ENCODE measurements at places on chromosomes 4 and X.

- no peak for DNase-seq
Observed at GRCh38 chrX:47097018-47097417, 18.8 kb downstream of the RGN start.

GRCh38 chr4:167492007-167492406 lies 257.7 kb upstream of the SPOCK3 start:
- no peak for DNase-seq

DNA sequence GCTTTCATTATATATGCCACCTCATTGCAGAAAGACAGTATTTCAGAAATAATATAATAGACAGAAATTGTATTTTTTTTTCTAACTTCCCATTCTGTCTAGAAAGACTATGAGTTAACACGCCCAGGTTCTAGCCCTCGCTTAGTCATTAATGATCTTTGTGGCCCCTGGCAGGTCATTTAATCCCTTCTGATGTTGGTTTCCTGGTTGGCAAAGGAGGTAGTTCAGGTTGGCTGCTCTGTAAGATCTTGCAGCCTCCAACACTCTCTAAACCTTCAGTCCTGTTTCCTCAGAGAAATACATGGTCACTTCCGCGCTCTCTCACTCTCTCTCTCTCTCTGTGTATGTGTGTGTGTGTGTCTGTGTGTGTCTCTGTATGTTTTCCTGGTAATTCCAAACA lies 156.3 kb upstream of the NOCT start:
- DNase-seq, result no peak

DNA sequence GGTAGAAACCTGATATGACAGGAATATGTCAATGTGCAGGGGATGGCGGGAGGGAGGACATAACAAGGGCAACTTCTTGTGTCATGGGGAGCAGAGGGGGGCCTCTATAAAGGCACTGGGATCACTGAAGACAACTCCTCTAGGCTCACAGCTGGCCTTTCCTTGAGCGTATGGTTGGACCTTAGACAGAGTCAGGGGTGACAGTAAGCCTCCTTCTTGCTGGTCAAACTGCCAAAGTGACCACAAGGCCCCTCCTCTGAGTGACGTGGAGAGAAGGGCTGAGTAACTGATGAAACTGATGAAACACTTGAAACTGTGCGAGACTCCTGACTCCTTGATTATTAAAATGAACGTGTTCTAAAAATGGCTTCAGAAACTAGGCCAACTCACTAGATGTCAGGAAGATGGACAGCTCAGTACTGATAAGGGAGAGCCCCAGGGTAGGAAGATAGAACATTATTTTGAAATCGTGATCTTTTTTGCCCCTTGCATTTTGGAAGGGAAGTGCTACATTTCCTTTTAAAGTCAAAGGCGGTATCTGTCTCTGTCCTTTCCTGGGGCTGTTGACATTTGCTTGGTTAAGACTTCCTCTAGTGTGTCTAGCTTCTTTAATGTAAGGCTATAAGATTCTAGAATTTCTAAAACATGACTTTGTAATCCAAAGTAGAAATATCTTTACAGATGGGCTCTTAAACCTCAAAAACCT lies 1.6 kb downstream of the RAB33A start:
- no peak for DNase-seq

DNA sequence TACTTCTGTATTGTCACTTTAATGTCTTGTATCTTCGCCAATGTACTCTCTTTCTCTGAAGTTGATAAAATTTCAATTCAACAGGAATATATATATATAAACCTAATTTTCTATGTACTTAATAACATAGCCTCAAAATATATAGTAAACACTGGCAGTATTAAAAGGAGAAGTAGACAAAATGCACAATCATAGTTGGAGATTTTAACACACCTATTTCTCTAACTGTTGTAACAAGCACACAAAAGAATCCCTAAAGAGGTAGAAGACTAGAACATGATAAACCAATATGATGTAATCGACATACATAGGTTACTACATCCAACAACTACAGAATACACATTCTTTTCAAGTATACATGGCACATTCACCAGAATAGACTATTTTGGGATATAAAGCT lies 65.5 kb downstream of the ZNF81 start:
- no peak for DNase-seq

DNA sequence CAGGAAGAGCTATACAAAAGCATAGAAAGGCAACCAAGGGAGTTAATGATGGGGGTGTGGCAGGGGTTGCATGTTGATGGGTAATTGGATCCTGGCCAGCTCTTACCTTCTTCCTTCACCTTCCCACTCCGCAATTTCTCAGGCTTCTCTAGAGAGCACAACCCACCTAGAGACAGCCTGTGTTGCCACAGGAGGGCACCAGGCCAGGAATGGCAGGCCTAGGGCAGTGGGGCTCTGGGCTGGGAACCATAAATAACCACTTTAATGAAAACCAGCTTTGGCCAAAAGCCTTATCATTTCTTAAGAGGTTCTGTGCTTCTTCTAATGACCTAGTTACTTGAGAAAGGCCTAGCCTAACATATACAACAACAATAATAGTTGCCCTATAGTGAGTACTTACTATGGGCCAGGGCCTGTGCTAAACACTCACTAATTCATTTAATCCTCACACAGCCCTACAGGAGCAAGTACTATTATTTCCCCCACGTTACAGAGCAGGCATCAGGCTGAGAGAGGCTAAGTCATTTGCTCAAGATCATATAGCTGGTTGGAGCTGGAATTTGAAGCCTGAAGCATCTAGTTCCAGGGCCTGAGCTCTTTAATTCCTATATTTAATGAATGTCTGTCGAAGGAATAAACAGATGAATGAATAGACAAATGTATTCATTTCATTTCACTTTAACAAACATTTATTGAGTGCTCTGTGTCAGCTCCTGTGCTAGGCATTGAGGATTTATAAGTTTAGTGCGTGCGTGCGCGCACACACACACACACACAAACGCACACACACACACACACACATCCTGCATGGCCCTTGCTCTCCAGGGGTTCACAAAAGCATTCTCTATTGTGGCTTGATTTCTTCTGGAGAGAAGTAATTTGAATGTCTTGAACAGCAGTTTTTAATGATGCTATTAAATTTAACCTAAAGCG lies 66.8 kb downstream of the RTL9 start:
- no peak for DNase-seq

DNA sequence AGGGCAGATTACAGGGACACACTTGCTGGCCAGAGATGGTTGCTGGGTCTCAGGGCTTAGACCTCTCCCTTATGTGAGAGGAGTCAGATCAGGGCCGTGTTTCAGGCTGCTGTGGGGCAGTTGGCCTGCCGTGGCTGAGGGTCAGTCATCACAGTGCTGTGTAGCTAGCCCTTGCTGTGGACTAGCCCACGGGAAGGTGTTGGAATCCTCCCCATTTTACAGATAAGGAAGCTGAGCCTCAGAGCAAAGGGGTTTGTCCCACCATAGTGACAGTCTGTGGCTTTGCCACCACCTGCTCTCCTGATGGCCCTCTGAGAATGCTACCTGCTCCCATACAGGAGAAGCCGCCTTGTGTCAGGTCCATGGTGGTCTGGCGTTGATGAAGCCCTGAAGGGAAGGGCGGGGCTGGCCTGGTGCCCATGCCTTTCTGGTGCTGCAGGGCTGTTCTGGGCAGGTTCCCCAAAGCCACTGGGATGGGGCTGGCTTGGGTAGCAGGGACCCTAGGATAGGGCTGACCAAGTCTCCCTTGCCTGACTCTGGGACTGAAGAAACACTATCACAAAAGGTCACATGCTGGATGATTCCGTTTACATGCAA lies 2.4 kb upstream of the FAM53A start:
- no peak for DNase-seq

DNA sequence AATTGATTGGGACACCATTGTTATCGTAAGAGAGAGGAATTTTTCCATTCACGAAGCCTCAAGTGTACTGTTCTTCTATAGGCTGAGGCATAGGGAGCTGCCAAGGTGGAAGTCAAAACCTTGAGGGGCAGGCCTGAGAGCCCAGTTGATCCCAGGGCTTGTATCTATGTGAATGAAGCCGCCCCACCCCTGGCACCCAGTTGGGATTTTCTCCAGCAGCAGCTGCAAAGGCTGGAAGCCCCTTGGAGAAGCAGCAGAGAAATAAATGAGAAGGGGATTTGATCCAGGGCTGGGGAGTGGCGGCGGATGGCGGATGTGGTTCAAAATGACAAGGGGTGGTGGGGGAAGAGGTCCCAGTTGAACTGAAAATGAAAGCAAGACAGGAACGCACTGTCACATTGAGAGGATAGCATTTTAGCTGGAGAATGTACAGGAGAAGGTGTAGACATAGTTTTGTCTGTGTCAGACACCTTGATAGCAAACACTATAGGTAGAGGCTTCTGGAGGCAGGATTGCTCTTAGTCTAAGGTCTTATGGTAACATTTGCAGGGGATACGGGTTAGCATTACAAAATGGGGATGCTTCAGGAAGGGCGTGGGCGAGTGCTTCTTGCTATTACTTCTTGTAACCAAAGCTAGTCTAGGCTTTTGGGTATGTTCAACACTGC lies 32.6 kb downstream of the DOCK11 start:
- DNase-seq, result peak; percentile 11

DNA sequence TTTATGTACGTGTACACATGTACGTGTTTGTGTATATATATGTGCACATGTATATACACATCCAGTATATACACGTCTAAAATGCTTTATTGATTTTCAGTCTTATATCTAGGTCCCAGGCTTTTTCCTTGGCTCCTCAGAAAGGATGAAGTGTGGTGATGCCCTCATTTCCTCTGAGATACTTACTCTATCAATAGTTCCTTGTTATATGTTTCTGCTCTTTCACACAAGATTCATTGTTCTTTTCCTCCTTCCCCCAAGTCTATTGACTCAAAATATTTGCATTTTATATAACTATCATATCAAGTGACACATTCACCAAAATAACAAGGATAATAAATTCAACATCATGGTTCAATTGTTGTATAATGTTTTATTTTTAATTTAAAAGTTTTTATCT lies 359.2 kb downstream of the EPHA5 start:
- no peak for DNase-seq

- DNase-seq, result no peak
Observed at GRCh38 chr4:17557880-17558279, 19.1 kb upstream of the LAP3 start.

DNA sequence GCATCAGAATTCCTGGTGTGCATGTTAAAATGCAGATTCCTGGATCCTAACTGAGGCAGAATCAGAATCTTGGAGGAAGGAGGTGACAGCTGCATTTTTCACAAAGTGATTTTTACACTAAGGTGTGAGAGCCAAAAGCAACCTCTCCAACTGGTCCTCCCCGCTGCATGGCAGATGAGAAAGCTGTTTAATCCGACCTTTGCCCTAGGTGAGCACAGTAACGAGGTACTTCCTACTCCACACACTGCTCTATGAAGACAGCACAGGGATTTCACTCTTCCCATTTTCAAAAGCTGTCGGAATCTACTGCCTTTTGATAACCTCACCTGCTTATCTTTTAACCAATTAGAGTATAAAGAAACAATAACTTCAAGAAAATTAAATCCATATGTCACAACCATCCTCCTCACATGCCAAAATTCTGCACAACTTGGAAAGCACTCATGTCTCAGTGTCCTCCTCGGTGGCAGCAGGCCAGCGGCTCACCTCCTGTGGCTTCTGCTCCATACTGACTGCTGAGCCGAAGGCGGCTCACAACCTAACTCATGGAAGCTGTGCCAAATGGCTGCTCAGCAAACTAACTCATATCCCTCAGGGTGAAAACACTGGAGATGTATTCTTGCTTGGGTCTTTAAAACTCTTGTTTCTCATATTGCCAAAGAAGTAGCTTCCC lies 3.6 kb downstream of the CASP6 start:
- DNase-seq, result no peak

- DNase-seq, result no peak
Observed at GRCh38 chr4:80257851-80258250, 8.6 kb upstream of the FGF5 start.

GRCh38 chr4:67762086-67762485 lies 7.9 kb upstream of the GNRHR start:
- no peak for DNase-seq

DNA sequence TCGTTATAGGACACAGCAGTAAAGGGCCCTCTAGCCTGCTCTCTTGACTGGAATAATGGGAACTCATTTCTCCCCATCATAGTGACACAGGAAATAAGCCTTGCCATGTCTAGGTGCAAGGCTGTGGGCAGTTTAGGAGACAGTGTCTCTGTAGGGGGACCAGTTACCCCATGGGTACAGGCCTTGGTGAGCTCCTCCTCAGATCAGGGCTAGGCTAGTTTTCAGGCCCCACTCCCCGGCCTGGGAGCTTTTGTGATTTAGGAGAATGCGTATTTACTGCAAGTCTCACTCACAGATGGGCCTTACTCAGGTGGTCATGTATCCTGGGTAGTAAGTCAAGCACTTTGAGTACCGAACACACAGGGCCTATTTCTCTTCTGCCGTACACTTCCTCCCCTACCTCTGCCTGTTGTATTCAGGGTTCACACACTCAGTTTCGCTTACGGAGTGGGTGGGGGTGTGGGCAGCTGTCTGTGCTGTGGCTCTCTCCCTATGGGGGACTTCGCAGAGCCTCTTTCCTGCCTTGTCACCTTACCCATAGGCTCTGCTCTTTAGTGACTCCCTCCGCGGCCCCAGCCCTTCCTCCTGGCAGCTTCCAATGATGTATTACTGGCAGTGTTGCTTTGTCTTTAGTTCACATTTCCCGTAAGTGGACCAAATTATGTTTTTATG lies 34.2 kb downstream of the FAM193A start:
- DNase-seq, result no peak

DNA sequence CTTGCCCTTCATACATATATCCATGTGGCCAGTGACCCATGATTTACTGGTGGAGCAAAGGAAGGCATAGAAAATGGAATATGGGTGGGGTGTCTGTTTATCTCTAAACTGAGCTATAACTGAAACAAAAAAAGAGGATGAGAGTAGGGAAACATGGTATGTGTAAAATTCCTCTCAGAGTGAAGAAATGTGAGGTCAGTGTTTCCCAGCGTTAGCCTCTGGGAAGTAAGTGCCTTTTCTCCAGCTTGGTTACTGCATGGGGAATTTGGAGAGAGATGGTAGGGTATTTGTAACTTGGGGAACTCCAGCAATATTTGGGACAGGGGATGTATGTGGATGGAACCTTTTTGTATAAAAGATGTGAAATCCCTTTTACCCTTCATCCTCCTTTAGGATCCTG lies 89.4 kb downstream of the AFF1 start:
- DNase-seq, result no peak

DNA sequence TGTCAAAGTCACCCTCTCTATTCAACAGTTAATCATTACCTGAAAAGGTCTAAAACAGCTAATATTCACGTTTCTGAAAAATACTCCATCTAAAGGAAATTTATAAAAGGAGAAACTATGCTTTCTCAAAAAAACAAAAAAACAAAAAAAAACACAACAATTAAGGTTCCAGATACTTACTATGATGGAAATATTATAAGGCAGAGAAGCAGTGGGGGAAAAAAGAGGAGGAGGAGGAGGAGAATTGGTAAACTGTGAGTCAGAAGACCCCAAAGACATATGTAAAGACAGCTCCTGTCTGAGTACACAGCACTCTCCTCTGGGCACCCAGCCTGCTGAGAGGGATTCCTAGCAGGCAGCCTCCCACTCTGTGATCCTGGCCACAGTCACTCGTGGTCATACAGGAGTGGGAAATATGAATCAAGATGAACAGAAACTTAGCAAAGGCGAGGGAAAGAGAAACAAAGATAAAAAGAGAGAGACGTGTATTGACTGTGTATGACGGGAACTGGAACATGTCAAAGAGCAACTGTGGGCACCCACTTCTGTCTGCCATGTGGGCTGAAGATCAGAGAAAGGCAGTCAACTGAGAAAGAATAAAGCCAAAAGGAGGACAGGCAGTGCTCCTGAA lies 12.5 kb downstream of the KLHL15 start:
- DNase-seq, result no peak

Data from effector memory CD4-positive, alpha-beta T cell (primary cell).